ENCODE measurements at places on chromosomes 2 and 18.

DNA sequence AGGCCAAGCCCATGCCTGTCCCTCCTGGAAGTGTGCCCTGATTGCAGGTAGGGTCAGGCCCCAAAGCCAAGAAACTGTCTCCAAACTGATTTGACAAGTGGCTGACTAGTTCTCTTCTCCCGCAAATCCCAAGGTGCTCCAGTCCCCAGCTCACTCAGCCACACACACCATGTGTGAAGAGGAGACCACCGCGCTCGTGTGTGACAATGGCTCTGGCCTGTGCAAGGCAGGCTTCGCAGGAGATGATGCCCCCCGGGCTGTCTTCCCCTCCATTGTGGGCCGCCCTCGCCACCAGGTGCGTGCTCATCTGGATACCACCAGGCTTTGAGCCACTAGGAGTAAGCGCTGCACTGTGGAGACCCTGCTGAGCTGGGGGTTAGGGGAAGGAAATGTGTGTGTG is 8.3 kb downstream of the ACTG2 start:
- no peak for DNase-seq

DNA sequence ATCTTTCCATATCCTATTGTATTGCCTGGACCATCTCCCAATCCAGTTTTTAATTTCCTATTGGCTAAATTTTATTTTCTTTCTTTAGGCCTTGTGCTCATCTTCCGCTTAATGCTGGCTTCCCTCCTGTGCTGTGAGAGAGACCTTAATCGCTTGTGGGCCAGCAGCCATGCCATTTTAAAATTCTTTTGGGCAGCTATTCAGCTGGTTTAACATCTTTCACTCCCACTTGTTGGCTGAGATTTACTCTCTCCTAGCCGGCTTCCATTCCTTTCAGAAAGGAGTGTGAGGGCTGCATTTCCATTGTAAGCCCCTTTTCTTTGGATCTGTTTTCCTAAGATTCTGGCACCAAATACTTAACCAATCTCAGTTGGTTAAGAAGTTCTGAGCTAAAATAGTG is 140.9 kb upstream of the RASGRP3 start:
- no peak for DNase-seq

- DNase-seq = no peak
These were observed 44.7 kb downstream of the MC5R start for GRCh38 chr18:13868501-13869271.

GRCh38 chr2:11315074-11315705 is 29.2 kb downstream of the ROCK2 start:
- DNase-seq = no peak

DNA sequence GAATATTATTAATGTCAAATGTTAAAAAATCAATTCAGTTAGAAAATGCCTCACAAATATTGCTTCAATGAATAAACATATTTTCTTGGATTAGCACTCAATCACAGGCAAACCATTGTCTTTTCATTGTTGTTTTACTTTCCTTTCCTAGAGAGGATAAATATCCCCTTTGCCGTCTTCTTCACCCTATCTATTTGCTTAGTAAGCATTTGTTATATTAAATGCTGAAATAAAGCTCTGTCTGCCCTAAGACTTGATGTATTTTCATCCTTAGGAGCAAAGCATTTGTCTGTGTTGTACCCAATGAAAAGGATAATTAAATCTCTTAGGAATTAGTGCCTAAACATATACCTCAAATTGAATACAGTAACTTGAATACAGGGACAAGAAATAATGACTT is 1071.2 kb upstream of the GYPC start:
- no peak for DNase-seq

- no peak for DNase-seq
These were observed 59.2 kb downstream of the KYNU start for GRCh38 chr2:142936629-142937028.

- no peak for DNase-seq
These were observed 126.7 kb downstream of the STK39 start for GRCh38 chr2:168120730-168121129.

DNA sequence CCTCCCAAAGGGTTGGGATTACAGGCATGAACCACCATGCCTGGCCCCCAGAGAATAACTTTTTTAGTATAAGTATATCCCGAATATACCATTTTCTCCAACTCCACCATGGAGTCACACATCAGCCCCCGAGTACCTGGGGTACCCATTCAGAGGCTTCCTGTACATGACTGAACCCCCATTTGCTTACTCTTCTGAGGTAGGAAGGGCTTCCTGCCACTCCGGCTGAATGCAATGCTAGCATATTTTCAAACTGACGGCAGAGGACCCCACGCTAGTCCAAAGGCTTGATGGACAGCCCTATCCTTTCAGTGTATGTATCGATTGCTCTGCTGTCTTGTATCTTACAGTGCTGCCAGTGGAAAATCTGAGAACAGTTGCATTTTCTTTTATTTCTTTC is 220.6 kb upstream of the SH3BP4 start:
- DNase-seq = no peak
